Stimulated activated CD8-positive, alpha-beta memory T cell treated with anti-CD3 and anti-CD28 coated beads, Interleukin-12 subunit alpha, Interleukin-12 subunit beta, amount 100 ng/mL, for 1 hour (primary cell): ENCODE measurements at places on chromosomes 1 and 21.

DNA sequence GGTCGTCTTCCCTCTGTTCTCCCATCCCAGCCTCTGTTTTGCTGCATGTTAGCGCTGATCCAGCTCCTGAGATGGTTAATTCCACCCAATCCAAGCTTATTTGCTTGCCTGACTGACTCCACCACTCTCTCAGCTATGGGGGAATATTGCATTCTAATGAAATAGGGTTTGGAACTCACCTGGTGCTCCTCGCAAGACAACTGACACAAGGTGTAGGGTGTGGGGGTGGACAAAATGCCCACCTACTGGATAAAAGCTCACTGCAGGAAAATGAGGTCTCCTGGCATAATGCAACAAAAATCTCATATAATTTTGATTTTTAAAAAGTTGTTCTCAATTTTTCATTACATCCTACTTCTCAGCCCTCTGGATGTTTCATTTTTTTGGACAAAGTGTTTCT, 259.0 kb downstream of the ZNF648 start:
- no peak for DNase-seq

DNA sequence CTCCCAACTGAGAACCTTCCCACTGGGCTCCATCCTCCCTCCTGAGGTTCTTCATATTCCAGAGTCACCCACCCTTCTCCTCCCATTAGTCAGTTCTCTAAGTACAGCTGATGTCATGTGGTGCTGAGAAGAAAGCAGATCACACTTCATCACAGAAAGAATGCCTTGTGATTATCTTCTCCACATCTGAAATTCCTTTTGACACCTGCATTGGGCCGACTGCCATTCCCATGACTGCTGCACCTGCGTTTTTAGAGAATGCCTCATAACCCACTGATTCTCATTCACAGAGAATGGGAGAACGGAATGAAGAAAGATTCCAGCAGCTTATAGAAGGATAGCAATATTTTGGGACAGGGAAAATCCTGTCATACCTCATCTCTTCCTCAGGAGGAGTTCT, 14.3 kb downstream of the LEPR start:
- DNase-seq, result no peak

GRCh38 chr1:161173711-161174110, 3.6 kb downstream of the B4GALT3 start:
- DNase-seq, result no peak

DNA sequence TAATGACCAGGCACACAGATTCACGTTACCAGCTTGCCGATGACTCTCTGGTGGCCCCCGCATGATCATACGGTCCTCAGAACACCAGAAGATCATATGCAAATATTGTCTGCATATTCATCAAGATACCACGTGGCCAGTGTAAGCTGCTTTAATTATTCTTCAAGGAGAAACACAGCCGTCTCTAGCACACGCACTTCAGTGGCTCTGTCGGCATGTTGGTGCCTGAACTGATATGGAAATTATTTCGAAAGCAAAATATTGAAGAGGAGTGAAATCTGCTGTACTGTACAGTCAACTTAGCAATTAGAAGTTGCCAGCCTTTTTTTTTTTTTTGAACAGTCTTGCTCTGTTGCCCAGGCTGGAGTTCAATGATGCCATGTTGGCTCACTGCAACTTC, 5.9 kb upstream of the KIF26B start:
- DNase-seq, result no peak

- DNase-seq, result no peak
These were observed 1.1 kb upstream of the ZNF496 start for GRCh38 chr1:247332623-247333361.

GRCh38 chr1:235763962-235764361, 102.7 kb downstream of the LYST start:
- DNase-seq, result no peak

DNA sequence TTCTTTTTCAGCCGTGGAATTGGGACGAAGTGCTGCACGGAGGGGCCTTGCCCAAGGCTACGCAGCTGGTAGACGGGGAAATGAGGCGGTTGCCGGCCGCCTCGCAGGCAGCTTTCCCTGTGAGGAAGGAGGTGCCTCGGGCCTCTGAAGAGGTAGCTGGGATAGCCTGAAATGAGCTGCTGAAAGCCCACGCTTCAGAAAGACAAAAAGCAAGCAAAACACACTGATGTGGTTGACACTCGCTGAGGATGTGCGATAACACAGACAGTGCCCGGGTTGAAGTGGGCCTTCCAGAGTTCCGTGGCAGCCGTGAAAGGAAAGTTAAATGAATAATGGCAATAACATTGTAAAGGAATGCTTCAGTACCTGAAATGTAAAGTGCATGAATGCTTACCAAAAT, 47.2 kb downstream of the S1PR1 start:
- peak; percentile 25 for DNase-seq
